Putamen (tissue), 1 donor: ENCODE measurements at places on chromosomes 12 and 14.

- no peak for DNase-seq
Measured at GRCh38 chr12:130051900-130052299, 110.4 kb upstream of the FZD10 start.

DNA sequence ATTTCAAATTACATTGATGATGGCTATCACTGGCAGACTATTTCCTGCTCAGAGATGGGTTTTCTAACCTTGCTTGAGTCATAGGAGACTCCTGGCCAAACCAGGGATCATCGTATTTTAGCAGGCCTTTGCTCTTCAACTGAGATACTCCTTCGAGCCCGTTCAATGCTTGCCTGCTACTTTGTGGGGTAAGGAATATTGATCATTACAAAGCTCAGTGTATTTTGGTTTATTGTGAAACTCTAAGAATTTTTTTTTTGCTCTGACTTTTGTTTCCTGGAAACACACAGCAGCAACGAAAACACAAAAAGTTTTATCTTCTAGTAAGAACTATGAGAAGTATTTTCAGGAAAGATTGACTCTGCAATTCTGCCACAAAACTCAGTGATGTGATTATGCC is 4.1 kb downstream of the GPRC5D start:
- no peak for DNase-seq

DNA sequence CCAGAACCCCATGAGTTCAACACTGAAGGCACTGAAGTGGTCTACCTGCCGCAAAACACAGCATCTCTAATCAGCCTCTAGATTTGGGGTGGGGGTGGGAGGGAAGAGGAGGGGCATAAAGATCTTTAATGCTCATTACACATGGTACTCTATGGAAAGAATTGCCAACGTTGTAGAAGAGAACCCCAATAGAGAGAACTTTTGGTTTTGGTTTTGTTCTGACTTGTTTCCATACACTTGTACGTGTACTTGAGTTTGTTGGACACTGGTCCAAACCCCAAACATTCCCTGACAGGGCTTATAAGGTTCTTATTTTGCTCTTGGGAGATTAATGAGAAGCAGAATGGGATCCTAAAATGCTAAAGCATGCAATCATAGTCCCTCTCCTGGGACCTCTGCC is 31.0 kb downstream of the GNPTAB start:
- DNase-seq = no peak

DNA sequence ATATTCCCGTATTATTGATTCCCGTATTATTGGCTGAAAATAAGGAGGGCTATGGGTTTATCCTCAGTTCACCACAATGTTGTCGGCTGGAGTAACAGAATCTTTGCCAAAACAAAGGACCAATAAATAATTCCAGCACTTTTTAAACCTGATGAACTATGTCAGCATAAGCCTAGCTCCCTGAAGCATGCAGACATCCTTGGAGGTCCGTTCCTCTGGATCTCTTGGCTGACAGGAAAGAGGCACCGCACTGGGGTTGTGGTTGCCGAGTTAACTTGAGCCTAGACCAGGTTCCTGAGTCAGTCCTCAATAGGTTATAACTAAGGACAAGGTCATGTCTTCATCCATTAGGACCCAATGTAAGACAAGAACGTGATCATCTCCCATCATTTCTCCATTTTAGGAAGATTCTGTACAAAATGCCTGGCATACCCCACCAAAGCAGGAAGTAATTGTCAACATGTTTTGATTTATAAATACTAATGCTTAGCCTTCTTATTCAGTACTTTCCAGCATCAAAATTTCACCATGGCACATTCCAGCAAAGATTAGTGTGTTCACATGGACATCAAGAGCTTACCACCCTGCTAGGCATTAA is 36.6 kb downstream of the NID2 start:
- DNase-seq = no peak

DNA sequence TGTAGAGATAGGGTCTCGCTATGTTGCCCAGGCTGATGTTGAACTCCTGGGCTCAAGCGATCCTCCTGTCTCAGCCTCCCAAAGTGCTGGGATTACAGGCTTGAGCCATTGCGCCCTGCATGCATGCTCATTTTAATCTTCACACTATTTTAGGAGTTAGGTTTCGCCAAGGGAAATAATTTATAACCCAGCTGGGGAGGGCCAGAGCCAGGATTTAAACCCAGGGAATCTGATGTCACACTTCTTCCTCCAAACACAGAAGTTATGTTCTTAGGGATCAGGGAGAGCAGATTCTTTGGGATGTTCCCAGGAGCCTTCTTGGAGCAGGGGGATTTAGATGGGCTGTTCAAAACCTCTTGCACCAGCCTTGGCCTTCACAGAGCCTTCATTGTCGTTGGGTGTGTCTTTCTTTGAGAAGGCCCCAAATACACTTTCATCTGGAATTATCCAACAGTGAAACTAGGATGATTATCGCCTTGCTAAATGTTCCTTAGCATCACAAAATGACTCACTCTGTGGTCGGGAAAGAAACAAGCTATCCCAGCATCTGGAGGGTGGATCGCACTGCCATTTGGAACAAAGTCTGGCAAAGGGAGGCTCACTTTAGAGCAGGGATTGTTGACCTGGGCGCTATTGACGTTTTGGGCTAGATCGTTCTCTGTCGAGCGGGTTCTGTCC is 8.2 kb upstream of the PPP1CC start:
- DNase-seq = no peak
